ENCODE measurements at places on chromosomes 3 and 15.

- no peak for DNase-seq
These were observed 110.4 kb upstream of the PFN2 start for GRCh38 chr3:150081084-150081483.

- DNase-seq: no peak
These were observed 67.7 kb downstream of the ARHGEF26 start for GRCh38 chr3:154188846-154189245.

GRCh38 chr3:82783194-82783593, 1021.7 kb upstream of the GBE1 start:
- DNase-seq: no peak

- DNase-seq: no peak
These were observed 357.5 kb downstream of the CHST2 start for GRCh38 chr3:143476965-143477640.

- no peak for DNase-seq
These were observed 420.6 kb downstream of the SHQ1 start for GRCh38 chr3:72427624-72428023.

GRCh38 chr3:107928084-107928445, 162.8 kb downstream of the CD47 start:
- DNase-seq: no peak

GRCh38 chr15:98427321-98427720, 221.0 kb upstream of the IGF1R start:
- DNase-seq: no peak

GRCh38 chr3:196889844-196890708, 22.4 kb downstream of the SENP5 start:
- DNase-seq: no peak
